Stimulated activated CD8-positive, alpha-beta memory T cell treated with anti-CD3 and anti-CD28 coated beads, Interleukin-12 subunit alpha, Interleukin-12 subunit beta, amount 100 ng/mL, for 1 hour (primary cell): ENCODE measurements at places on chromosomes 6 and 20.

GRCh38 chr6:38498805-38499445 is 140.8 kb downstream of the BTBD9 start:
- no peak for DNase-seq

DNA sequence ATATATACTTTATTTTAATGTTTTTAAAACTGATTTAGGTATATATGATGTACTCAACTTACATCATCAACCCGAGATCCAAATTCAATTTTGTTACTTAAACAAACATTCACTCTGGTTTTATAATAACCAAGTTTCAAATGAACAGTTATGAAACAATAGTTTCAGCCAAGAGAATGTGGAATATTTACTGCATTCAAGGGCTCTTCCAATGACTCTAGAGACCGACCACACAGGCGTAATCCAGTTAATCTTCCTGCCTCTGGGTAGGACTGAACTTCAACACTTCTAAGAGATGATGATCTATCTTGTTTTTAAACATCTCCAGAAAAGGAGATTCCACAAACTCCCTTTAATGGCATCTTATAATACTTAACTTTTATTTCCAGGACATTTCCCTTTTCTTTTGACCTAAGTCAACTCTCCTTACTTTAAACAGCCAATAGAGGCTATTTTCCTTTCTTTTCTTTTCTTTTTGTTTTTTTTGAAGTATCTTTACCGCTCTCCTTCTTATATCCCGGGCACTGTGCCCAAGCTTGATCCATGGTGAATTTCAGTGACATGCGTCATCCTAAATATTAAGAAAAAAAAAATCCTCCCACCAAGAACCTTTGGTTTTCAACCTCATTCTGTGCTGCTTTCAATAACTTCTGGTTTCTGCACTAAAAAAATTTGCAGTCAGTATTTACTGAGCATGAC is 110.1 kb downstream of the KIF13A start:
- no peak for DNase-seq

- no peak for DNase-seq
Observed at GRCh38 chr6:32761548-32761947, 1.8 kb downstream of the HLA-DQB2 start.

- DNase-seq = no peak
Observed at GRCh38 chr20:36607586-36608387, 2.2 kb downstream of the RAB5IF start.

GRCh38 chr20:6976106-6976900 is 208.8 kb downstream of the BMP2 start:
- no peak for DNase-seq

DNA sequence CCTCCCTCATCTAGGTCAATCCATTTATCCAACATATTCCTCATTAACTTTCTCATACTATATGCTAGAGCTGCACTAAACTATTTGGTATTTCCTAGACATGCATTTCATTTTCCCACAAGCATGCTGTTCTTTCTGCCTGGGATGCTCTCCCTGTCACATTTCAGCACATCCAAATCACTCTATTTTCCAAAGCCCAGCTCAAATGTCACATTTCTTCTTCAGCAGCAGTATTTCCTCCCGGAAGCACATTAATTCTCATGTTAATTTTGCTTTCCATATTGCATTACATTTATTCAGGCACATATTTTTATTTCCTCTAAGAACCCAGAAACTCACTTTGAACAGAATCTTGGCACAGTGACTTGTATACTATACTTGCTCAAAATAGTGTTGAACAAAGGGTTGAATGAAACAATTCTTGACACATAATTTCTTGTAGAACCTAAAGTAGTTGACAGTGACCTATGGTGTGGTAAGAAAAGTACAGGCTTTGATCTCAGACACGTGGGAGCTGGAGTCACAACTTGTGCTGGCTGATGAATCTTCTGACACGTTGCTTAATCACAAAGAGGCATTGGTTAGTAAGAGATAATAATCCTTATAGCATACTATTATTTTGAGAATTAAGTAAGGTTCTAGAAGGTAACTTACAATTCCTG is 30.8 kb upstream of the CD2AP start:
- DNase-seq = no peak

GRCh38 chr20:14291502-14291901 is 45.9 kb downstream of the FLRT3 start:
- DNase-seq = no peak

- DNase-seq = no peak
Observed at GRCh38 chr20:16352321-16352720, 220.9 kb downstream of the KIF16B start.

DNA sequence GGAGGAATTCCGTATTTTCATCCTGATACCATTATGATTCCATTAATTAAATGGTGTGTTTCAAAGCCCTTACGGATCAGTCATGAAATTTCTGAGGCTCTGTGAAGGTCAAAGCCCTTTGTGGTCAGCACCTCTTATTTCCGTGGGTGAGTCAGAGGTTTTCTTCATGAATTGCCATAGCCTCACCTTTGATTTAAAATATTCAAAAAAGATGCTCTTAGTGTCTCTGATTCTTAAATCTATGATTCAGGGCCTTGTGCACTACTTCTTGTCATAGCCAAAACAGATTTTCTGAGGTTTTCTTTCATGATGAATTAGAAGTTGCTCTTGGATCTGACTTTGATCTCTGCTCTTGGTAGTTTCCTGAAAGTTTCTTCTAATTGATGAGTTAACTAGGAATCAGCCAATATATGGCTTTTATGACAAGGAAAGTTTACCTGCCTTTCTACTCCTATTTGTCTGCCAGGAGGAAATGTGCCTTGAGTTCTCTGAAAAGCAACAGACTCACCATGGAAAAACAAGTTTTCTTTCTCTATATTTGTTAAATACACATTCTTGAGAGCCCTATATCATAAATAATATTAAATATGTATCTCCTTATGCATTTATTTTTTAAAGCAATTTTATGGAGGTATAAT is 613.0 kb downstream of the UTRN start:
- no peak for DNase-seq

- no peak for DNase-seq
Observed at GRCh38 chr6:102026649-102027048, 633.1 kb downstream of the GRIK2 start.

GRCh38 chr6:34657307-34657978 is 39.1 kb downstream of the ILRUN start:
- no peak for DNase-seq

DNA sequence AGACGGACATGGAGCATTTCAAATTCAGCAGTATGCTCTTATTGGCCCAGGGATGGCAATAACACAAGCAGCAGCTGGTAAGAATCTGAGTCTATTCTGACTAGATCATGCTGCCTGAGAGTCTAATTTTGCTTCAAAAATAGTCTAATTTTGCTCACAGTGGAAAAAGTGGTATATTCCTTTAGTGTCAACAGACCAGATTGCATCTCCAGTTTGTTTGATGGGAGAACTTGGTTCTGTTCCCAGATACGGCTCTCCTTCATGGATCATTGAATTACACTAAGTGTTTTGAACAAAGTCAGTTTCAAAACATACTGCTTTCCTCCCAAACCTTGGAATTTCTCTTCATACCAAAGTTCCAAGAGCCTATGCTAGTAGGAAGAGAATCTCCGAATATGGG is 586.1 kb downstream of the RNF144B start:
- no peak for DNase-seq

DNA sequence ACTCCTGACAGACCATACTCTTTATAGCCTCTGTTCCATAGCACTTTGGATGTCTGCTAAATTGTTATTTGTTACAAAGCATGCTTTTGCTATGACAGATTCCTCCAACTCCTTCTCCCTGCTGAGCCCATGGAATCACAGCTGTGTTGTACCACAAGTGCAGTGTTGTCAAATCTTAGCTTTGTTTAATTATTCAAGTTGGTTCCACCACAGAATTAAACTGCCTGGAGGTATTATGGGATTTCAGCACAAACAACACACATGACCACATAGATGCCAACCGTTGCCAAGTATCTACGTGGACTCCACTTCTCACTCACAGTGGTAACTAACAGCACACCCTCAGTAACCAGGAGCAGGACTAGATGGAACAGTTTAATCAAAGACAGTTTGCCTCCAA is 32.7 kb upstream of the MARCKS start:
- no peak for DNase-seq

GRCh38 chr6:79307321-79308036 is 73.0 kb upstream of the HMGN3 start:
- DNase-seq = no peak

DNA sequence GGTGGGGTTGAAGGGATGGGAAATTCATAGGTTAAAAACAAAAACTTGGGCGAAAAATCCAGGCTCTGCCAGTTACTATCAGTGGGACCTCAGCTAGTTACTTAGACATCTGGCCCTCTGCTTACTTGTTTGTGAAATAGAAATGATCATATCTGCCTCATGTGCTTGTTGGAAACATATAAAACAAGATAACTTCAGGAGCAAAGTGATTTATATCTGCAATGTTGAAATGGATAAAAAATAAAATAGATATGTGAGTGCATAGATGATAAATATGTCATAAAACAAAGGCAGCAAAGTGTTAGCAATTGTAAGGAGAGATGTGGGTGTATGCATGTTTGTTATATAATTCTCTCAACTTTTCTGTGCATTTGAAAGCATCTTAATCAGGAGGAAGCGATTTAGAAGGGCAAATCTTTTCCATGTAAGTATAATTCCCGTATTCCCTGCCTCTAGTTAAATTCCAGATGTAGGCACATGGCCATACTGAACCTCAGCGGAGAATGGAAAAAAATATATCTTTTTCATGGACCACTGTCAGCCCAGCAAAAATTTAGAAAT is 579.0 kb upstream of the FLRT3 start:
- DNase-seq = no peak

GRCh38 chr6:161013695-161014094 is 22.1 kb downstream of the MAP3K4 start:
- no peak for DNase-seq

GRCh38 chr6:50610562-50610961 is 102.8 kb upstream of the TFAP2D start:
- no peak for DNase-seq

DNA sequence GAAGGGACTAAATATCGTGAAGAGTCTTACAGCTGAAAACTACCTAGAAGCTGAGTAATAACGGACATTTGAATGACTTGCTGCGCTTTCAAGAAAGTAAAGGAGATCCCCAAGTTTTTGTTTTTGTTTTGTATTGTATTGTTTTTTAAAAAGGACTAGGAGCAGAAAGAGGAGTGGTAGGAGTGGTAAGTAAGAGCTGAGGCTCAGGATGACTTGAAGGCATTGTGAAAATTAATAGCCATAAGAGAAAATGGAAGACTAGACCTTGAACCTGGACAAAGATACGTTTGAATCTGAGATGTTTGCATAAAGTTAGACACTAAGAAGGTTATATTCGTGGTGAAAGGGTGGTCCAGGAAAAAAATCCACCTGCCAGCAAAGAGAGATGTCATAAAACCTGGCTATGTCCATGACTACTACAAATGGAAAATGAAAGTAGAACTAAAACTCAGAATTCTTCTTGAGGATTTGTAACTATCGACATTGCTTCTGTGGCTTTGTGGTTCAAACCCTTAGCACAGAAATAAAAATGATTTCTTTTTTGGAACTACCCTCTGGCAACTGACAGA is 824.8 kb upstream of the FLRT3 start:
- no peak for DNase-seq

DNA sequence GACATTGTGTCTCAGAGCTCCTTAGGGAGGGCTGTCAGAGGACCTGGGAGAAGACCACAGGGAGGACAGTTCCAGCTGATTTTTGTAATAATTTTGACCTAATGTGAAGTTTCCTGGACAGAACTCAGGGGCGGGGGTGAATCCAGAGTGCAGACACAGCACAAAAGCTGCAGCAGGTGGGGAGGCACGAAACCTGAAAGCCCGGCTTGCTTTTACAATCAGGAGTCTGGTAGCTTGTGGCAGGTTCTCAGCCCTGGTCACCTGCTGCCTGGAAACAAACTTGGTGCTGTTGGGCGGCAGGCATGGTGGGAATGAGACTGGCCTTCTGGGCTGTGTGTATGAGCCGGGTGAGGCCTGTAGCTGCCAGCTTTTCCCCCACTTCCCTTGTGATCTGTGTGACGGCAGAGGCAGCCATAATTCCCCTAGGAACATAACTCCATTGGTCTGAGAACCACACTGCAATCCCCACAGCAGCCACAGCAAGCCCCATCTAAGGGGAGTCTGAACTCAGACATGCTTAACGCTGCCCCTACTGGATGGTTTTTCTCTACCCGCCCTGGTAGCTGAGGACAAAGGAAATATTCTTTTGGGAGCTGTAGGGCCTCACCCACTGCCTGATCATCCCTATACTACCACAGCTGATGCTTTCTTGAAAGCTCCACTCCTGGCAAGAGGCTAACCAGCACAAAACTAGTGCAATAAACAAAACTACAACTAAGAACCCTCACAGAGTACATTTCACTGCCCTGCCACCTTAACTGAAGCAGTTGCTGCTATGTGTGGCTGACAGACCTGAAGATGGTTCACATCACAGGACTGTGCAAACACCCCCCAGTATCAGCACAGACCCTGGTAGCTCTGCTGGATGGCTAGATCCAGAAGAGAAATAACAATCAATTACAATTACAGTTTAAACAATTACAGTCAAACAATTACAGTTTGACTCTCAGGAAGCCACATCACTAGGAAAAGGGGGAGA is 1055.1 kb upstream of the GJE1 start:
- no peak for DNase-seq

- DNase-seq = no peak
Observed at GRCh38 chr6:141437685-141438084, 695.0 kb upstream of the GJE1 start.

GRCh38 chr6:170210026-170210390 is 80.9 kb downstream of the DLL1 start:
- DNase-seq = no peak

DNA sequence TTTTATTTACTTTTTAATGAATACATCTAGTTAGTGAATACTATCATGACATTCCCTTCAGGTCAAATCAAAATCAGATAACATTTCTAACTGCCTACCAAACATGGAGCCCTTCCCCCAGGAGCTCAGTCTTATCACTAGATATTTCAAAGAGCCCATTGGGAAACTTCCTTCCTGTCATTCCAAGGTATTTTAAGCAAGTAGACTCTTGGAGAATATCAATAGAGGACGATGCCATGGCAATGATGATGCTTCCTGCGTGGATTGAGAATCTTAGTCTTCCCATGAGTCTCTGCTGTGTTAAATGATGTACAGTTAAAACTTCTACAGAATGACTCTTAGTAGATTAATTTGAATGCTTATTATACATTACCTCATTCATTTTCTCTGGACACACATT is 384.9 kb downstream of the CENPW start:
- DNase-seq = no peak

DNA sequence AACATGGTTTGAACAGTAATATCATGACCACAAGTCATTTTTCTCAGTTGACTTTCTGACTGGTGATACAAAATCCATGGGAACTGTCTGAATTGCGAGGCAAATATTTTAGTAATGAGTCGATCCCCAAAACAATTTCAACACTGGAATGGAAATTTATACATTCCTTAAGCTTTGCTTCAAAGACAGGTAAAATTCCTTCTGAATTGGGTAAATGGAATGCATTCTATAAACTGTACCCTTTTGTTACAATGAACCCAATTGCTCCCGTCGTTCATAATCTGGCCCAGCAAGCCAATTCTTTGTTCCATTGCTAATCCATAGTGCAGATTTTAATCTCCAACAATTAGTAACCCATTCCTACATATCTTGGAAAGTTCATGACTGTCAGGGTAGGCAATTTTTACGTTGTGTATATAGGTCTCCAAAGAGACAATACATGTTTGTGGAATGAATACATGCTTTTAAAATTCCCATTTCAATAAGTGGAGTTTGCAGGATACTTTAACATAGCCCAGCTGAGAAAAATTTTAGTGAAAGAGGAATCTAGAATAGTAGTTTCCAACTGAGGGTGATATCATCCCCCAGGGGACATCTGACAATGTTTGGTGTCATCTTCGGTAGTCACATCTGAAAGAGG is 32.7 kb downstream of the CYP24A1 start:
- no peak for DNase-seq
